ENCODE measurements at places on chromosomes 16 and 17.

DNA sequence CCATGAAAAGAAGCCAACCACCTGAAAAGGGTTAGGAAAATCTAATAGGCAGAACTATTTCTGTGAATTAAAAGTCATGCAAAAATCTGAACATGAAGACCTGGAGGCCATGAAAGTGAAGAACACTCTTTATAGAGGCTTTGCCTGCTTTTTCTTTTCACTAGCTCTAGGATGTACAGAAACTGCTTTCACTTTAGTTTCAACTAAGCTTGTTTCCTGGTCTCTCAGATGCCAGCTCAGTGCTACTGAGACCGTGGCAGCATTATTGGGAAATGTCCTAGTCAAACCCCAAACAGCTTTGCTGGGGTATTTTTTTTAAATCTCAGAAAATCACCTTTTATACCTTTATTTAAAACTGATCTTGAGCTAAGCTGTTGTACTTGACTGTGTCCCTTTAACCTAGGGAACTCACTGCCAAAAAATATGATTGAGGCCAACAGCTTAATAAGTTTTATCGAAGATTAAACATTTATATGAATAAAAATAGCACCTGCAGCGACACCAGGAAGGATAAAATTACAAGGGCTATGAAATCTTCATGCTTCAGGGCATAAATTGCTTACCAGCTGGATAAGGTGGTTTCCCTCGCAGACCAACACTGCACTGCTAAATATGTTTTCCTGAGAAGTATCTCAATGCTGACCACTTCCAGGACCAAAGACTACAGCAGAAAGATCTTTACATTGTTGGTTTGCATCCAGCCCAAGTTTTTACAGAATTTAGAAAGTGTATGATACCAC lies 621.8 kb upstream of the ZFHX3 start:
- no peak for DNase-seq

GRCh38 chr16:83338941-83339340 lies 468.8 kb upstream of the HSBP1 start:
- DNase-seq = peak; percentile 40

DNA sequence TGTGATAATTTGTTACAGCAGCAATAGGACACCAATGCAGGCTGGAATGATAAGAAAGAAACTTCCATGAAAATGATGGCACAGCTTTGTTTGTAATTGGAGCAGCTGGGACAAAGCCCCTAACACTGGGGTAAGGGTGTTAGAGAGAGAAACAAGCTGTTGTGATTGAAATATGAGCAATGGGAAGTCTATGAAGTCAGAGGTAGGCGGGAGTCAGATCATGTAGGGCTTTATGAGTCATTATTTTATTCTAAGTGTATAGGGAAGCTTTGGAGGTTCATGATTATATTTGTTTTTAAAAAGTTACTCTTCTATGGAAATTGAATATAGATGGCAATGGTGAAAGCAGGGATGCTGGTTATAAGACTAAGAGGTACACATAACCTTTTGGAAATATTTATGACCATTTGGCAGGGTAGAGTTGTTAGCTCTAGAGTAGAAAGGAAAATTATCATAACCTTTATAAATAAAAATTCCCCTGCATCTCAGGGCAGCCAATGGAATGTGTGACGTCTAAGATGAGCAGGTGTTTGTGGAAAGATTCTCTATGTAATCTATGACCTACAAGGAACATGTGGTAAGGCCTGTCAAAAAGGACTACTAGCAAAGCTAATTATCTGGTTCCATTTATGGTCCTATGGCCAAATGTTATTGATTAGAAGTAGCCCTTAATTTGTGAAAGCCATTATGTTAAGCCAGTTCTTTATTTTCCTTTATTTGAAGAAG lies 85.6 kb downstream of the KCNJ2 start:
- no peak for DNase-seq

GRCh38 chr16:48948911-48949310 lies 332.7 kb downstream of the CBLN1 start:
- no peak for DNase-seq

- no peak for DNase-seq
These were observed at the start of gene TNK1 for GRCh38 chr17:7380855-7381683. TSS of gene TNK1 (plus strand) at chr17:7381089. CDS start at chr17:7382927, 1,838 bp downstream.

DNA sequence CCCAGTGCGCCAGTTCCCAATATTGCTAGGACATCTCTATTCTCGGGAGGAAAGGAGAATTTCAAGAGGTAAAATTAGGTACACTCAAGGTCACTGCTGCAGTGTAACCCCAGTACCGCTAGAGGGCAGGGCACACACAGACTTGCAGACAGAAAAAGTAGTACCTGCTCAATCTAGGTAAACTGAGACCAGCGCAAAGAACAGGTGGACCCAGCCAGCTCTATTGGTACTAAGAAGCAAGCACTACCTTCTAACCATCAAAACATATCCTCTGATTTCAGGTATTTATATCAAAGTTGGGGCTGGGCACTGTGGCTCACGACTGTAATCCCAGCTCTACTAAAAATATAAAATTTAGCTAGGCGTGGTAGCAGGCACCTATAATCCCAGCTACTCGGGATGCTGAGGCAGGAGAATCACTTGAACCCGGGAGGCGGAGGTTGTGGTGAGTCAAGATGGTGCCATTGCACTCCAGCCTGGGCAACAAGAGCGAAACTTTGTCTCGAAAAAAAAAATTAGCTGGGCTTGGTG lies 3.6 kb upstream of the WDR81 start:
- DNase-seq = peak; percentile 52
